ENCODE measurements at places on chromosomes 1 and 21.
A peak's percentile ranks its signal among the peaks of the same experiment; 100 is the strongest.

DNA sequence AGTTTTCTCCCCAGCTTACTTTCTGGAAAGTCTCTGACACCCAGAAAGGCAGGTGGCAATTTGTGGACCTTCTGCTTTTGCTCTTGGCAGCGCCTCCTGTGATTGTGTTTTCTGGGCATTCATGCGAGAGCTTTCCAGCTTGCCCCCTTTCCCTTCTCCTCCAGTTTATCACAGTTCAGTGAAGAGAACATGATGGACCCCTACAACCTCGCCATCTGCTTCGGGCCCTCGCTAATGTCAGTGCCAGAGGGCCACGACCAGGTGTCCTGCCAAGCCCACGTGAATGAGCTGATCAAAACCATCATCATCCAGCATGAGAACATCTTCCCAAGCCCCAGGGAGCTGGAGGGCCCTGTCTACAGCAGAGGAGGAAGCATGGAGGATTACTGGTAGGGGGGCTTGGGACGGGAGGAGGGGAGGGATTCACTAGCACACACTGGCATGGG lies 24.3 kb upstream of the IKBKE start:
- DNase-seq: no peak

DNA sequence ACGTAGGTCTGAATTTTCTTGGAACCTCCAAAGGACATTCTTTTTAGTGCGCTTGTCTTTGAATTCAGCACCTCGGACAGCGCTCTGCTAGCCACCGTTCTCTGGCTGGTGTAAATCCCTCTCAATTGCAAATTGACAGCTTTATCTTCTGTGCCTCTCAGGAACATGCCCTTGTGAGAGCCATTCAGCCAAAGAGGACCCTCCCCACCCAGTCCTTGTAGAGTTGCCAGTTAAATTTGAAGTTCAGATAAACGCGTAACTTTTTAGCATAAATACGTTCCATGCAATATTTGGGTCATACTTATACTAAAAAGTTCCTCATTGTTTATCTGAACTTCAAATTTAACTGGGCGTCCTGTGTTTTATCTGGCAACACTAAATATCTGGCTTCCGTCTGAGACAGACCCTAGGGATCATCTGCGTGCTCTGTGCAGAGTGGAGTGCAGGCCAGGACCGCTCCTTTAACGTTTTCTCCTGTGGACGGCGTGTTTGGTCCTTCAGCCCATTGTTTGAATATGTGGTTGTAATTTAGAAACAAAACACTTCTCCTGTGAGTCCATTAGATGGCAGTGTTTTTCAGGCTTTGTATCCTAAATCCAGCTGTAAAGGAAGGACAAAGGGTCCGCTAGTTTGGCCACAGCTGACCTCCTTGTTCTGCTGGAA lies 7.0 kb downstream of the KCNAB2 start:
- DNase-seq: peak; percentile 39

GRCh38 chr1:59436637-59437036 lies 139.7 kb downstream of the FGGY start:
- no peak for DNase-seq

DNA sequence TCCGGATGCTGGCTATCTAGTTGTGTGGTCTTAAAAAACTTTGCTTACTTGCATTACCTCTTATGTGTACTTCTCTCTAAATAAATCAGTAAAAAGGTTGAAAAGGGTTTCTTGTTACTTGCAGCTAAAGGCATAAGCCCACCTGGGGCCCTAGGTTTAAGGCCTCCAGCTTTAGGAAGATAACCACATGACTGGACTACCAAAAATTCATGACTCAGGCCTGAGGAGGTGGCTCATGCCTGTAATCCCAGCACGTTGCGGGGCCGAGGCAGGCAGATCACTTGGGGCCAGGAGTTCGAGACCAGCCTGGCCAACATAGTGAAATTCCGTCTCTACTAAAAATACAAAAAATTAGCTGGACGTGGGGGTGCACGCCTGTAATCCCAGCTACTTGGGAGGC lies 142.9 kb downstream of the APP start:
- DNase-seq: no peak

DNA sequence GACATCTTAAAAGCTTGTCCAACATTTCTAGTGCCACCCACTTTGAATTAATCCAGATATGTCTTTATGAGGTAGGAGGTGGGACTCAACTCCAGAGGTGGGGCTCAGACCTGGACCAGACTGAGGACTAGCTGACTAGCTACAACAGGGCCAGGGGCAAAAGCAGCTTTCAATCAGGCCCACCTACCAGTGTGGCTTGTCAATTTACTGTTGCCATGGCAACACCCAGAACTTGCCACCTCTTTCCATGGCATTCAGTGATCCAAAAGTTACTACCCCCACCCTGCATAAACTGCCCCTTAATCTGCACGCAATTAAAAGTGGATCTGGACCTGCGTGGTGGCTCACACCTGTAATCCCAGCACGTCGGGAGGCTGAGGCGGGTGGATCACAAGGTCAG lies 113.2 kb upstream of the KAZN start:
- DNase-seq: no peak

DNA sequence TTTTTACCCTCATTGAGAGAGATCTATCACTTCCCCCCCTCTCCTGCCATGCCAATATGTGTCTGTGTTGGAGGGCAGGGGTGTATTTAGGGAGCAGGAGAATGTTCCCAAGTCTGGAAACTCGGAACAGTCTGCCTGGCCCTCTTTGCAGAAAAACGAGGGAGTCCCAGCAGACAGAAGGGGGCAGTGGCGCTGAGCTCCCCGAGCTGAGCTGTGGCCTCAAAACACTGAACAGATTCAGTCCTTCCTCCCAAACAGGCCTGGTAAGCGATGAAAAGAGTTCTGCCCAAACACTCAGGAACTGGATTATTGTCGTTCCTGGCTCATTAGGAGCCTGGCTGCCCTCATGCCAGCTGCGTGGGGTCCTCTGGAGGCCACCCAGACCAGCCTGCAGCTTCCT lies 981 bp downstream of the CLDN14 start:
- DNase-seq: no peak

- no peak for DNase-seq
Observed at GRCh38 chr1:100448366-100448765, 89.6 kb upstream of the GPR88 start.

DNA sequence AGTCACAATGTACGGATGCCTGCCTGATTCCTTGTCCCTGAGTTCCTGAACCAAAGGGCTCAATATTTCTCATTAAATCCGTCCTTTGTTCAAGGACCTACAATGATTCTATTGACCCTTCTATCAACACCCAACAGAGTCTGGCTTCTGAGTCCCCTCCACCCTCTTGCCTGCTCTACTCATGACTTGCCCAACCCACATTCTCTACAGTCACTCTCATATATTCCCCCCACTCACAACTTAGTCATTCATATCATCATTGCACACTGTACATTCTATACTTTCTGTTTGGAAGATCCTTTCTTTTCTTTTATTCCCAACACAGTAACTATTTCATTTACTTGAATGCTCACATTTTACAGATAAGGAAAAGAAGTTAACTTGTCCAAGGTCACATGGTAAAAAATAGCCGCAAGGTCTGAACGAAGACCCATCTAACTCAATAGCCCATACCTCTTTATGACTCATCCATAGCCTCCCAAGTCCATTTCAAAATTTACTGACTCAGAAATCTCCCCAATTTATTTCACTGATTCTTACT lies 3.6 kb downstream of the OTUD7B start:
- DNase-seq: no peak

- no peak for DNase-seq
Observed at GRCh38 chr1:1540090-1540817, at the start of gene TMEM240. TMEM240 (minus strand) TSS chr1:1540624; CDS start chr1:1540346, 278 bp downstream.

GRCh38 chr1:233042834-233043233 lies 92.4 kb downstream of the NTPCR start:
- no peak for DNase-seq

- no peak for DNase-seq
Observed at GRCh38 chr1:15918962-15919715, 56.8 kb downstream of the ZBTB17 start.

GRCh38 chr1:21229246-21230000 lies 52.7 kb upstream of the EIF4G3 start:
- no peak for DNase-seq

DNA sequence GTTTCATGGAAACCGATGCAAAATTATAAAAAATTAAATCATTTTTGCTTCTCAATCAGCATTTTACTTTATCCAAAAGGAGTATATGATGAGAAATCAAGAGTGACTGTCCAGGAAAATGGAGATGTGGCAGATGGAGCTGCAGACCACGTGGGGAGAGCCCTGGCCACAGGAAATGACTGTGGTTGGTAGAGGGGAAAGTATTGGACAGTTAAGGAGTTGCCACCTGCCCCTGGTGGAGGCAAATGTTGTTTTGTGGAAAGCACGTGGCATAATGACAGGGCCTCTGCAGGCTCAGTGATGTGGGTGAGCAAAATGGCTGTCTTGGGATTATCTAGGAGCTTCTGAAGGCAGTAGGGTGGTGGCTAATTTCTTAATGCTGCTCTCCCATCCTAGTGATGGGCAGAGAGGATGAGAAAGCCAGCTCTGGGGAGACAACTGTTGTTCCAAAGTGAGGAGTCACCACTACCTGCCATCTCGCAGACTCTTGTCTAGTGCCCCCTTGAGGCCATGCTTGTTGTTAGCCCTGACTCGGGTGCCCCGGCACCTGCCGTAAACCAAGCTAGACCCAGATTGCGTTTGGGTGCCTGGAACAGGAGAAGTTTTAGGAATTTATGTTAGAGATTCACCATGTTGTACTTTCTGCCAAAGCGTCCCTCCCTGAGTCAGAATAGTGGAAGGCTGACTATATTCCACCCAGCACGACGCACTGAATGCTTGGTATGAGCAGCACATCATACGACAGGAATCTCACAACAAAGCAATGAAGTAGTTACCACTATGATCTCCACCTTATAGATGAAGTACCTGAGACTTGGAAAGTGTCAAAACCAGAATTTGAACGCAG lies 144.0 kb downstream of the ROR1 start:
- DNase-seq: no peak

- no peak for DNase-seq
Observed at GRCh38 chr1:108585313-108585712, 25.4 kb downstream of the EEIG2 start.

- no peak for DNase-seq
Observed at GRCh38 chr1:223233410-223234169, 90.5 kb upstream of the TLR5 start.

- DNase-seq: no peak
Observed at GRCh38 chr1:176241385-176242015, 34.4 kb upstream of the COP1 start.

GRCh38 chr1:207402744-207403143 lies 51.4 kb upstream of the CR2 start:
- DNase-seq: no peak

DNA sequence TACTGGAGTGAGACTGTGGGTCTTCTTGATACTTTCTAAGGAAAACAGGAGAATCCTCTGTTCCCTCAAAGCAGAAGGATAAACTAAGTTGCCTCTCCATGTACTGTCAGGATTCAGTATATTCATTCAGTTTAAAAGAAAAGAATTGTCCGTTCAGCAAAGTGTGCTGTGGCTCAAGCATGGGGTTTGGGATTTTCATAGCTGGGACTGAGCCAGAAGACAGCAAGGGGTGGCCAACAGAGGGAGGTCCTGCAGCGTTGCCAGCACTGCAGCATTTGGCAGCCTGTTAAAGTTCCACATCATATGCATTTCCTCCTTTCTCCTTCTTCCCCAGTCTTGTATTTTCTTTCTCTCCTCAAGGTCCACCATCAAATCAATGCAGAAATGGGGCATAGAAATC lies 75.1 kb downstream of the DTL start:
- no peak for DNase-seq

DNA sequence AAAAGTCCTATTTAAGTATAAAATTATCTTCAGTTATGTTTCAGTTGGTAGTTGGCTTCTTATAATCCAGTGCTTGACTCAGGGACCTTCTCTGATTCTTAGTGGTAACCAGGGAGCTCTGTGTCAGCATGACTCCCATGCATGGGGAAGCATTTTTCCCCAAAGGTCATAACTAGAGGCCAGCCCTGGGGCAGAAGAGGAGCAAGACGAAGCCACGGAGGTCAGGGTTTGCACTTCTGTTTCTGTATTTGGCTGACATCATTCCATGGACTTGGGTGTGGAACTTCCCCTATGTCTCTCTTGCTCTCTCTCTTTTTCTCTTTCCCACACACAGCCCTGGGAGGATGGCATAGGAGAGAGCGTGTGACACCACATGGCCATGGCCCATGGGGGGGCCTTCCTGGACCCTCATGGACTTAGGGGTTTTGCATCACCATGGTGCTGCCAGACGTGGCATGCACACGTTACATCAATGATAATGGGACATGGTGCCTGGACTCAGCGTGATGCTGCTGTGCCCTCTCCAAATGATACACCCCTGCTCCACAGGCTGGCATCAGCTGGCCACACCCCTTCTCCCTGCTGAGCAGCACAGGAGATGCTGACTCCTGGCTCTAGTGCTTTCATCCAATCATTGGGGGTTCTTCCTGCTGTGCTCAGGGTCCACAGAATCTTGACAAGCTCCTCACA lies 260.5 kb downstream of the KCNJ6 start:
- no peak for DNase-seq

DNA sequence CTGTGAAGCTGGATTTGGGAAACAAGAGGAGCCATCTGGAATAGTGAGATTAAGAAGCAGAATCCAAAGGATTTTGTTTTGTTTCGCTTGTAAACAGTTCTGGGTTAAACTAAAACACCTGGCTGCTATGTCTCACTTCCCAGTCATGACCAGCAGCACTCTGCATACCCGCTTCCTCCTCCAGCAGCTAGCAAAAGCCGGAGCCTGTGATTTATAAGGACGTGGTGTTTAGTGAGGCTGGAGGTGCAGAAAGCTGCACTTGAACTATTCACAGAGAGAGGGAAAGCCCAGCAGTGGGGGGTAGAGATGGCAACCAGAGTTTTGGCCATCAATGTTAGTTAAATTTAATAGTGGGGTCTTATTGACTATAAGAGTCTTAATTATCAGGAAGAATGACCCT lies 240.2 kb downstream of the AJAP1 start:
- no peak for DNase-seq

DNA sequence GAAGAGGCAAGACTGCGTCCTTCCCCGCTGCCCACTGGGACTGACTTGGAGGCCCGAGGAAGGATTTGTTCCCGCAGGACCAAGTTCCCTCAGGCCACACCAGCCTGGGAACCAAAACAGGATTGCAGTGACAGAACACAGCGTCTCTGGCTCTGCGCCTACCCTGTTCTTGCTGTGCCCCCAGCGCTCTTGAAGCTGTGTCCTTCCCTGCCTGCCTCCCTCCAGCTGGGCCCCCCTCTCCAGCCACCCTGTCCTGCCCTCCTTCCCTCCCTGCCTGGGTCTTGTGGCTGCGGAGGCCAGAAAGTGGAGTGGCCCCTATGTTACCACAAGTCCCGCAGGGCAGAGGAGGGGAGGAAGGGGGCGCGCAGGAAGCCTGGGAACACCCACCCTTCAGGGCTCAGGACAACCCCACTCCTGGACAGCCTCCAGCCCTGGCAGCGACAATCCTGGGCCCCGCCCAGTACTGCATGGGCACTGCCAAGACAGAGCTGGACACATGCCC lies 164.9 kb downstream of the DYRK1A start:
- no peak for DNase-seq

DNA sequence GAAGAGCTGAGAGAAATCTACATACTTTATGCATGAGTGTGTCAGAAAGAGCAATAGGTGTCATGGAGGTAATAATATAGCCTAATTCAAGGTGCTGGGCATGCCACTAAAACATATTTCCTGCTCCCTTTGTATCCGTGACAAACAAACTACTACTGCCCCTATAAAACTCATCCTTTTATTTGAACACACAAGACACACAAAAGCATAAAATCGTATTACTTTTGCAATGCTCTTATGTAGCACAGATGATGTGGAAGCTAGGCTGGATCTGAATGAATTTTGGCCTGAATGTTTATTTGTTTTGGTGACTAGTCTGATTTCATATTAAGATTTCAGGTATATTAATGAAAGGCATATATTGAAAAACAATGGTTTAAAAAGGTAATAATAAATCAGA lies 239.3 kb upstream of the NEGR1 start:
- DNase-seq: no peak
